ENCODE measurements at places on chromosomes 1 and 21.

- DNase-seq, result no peak
These were observed 12.7 kb downstream of the MEF2D start for GRCh38 chr1:156487862-156488261.

- no peak for DNase-seq
These were observed 7.1 kb downstream of the ITGB2 start for GRCh38 chr21:44913425-44914175.

GRCh38 chr1:219771080-219771479 lies 157.3 kb downstream of the SLC30A10 start:
- no peak for DNase-seq

- no peak for DNase-seq
These were observed 51.5 kb downstream of the PRKAA2 start for GRCh38 chr1:56696663-56697062.

- DNase-seq, result no peak
These were observed 758 bp downstream of the RAD54L start for GRCh38 chr1:46248122-46248920.

GRCh38 chr1:25985171-25985570 lies 12.7 kb downstream of the PAFAH2 start:
- DNase-seq, result no peak

DNA sequence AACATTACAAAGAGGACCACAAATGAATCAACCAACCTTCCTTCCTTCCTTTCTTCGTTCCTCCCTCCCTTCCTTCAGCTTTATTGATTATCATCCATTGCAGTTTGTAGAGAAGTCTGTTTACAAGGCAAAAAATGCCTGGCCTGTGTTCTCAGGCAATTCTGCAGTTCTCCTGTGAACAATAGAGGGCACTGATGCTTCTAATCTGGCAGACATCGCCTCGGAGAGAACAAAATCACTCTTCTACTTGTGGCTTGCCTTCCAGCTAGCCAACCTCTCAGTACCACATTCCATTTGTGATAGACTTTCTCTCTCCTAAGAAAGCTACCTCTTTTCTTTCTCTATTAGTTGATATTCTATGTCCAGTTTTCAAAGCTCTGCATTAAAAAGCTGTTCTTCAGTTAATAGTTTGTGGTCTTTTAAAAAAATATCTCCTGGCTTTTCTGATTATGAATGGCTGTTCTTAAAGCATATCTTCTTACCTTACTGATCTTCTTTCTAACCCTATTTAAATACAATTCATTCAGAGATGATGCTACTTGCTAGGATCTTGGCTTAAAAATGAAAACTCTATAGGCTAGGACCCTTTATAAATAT lies 26.9 kb upstream of the ESRRG start:
- DNase-seq, result no peak

GRCh38 chr1:6294890-6295556 lies 34.1 kb upstream of the GPR153 start:
- DNase-seq, result no peak

- no peak for DNase-seq
These were observed 38.2 kb downstream of the KCNJ6 start for GRCh38 chr21:37877888-37878684.

- DNase-seq, result no peak
These were observed 13.0 kb upstream of the NEK2 start for GRCh38 chr1:211688421-211688820.

DNA sequence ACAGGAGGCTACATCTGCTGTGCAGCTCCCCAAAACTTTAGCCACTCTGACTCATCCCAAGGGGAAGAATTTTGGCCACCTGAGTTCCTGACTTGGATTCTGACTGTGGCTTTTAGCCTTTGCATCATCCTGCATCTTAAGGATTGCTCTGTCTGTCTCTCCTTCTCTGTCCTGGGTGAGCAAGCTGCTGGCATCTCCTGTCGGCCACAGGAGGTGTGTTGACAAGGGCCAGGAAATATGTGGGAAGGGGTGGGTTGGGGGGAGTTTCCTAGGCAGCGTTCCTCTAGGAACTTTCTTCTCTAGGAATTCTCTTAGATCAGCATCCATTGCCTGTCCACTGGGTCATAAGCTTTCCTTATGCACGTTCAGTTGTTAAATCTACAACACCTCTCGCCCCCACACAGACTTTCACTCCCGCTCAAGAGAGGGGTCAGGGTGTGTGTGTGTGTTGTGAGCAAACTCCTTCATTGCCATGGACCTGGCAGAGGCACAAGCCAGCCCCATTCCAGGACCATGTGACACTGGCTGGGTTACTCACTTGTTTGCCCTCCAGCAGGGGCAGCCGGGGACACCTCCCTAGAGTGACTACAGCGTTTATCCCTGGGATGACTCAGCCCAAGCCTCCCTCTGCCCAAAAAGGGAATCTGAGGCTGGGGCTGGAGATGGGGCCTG lies 145.0 kb upstream of the DUSP10 start:
- no peak for DNase-seq

DNA sequence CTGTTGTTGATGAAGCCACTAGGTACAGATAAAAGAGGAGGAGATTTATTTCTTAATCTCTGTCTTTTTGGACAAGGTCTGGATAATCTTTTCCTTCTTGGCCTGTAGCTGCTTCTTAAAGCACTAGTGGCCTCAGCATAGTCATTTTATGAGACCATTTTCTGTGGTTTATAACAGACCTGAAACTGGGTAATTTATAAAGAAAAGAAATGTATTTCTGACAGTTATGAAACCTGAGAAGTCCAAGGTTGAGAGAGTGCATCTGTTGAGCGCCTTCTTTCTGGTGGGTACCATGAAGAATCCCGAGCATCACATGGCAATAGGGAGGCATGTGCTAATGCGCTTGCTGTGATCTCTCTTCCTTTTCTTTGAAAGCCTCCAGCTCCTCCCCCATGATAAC lies 36.7 kb upstream of the PDC start:
- DNase-seq, result no peak

DNA sequence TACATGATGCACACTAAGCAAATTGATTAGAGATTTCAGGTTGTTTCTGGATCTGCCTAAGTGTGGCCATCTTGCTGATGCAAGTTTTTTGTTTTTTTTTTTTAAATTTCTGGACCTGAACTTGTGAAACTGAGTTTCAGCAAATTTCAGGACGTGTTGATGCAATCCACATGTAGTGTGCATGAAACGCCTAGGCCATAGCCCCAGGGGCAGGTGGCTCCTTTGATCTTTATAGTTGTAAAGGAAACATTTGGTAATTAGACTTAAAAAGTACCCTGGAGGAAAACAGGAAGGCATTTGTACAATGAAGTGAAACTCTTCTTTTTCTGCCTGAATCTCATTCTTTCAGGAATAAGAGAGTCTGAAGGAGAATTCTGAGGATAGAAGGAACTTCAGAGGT lies 162.2 kb upstream of the LHX8 start:
- no peak for DNase-seq

- no peak for DNase-seq
These were observed 131.6 kb downstream of the TGFBR3 start for GRCh38 chr1:91754348-91754747.

DNA sequence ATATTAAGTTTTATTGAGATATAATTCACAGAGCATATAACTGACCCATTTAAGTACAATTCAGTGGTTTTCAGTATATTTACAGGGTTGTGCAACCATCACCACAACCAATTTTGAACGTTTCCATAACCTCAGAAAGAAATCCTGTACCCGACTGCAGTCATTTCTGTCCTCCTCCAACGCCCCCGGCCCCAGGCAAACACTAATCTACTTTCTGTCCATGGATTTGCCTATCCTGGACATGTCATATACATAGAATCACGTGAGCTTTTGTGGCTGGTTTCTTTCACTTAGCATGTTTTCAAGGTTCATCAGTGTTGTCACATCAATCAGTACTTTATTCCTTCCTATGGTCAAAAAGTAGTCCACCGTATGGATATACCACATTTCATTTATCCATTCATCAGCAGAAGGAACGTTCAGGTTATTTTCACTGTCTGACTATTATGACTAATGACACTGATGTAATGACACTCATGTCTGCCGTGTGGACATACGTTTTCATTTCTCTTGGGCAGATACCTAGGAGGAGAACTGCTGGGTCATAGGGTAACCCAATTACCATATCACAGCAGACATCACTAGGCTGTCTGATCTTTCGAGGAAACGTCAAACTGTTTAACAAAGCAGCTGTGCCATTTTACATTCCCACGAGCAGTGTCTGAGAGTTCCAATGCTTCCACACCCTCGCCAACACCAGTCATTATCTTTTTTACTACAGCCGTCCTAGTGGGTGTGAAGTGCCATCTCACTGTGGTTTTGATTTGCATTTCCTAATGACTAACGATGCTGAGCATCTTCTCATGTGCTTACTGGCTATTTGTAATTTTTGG lies 30.8 kb downstream of the MRPL37 start:
- no peak for DNase-seq

- DNase-seq, result no peak
These were observed 86.5 kb downstream of the LIPI start for GRCh38 chr21:14124266-14124665.
